ENCODE measurements at places on chromosomes 7 and 10.

- DNase-seq = no peak
Observed at GRCh38 chr7:156479596-156479995, 161.0 kb upstream of the RNF32 start.

GRCh38 chr7:80182630-80183276, 48.1 kb downstream of the GNAI1 start:
- DNase-seq = peak; percentile 80

- DNase-seq = no peak
Observed at GRCh38 chr10:79023240-79024162, 45.3 kb upstream of the ZMIZ1 start.

DNA sequence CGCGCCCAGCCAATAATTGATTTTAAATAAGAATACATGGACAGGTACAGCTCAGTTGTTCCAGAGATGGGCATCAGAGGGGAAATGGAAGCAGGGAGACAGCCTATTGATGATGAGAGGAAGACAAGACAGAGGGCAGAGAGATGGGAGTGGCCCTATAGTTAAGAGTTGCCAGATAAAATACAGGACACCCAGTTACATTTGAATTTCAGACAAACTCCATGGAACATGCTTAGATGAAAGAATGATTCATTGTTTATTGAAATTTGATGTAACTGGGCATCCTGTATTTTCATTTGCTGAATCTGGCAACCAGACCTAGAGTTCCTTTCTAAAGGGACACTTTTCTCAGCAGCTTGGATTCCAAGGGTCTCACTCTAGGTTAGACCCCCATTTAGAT, 341.1 kb downstream of the FRMD4A start:
- no peak for DNase-seq

GRCh38 chr7:55109404-55110167, 90.8 kb downstream of the EGFR start:
- peak; percentile 42 for DNase-seq

DNA sequence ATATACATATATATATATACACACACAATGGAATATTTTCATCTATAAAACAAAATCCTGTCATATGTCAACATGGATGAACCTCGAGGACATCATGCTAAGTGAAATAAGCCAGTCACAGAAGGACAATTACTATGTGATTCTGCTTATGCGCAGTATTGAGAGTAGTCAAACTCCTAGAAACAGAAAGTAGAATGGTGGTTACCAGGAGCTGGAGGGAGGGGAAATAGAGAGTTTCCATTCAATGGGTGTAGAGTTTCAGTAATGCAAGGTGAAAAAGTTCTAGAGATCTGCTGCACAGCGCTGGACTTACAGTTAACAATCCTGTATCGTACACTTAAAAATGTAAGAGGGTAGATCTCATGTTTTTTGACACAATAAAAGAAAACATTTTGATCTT, 181.9 kb downstream of the CDCA7L start:
- DNase-seq = no peak

DNA sequence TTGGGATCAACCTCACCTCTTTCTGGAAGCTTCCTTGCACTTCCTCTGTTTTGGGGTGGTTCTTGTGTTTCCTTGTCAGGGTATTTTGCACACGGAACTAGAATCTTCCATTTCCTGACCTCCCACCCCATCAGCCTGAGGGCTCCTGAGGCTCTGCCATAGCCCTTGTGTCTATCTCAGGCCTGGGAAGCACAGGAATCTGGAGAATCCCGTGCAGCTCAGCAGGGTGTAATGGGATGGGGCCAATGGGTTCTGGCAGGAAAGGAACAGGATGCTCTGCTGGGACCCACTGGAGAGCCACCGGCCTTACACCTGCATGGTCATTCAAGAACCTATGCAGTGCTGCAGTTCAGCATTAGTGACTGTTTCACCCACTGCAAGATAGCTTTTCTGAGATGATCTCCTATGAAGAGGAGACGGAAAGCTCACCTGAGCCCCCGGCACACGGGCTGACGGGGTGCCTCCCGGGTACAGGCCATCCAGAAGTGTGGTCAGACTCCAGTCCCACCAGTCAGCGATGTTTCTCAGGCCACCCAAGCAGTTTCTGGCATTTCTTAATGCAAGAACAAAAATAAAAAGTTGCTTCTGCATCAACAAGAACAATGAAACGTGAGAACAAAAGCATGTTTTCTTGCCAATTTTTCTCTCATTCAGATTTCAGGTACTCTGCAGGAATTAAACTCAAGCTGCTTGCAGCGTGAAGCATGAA, 133.2 kb downstream of the PKD1L1 start:
- peak; percentile 70 for DNase-seq

GRCh38 chr7:134780166-134780828, 863 bp downstream of the CALD1 start:
- no peak for DNase-seq

- DNase-seq = no peak
Observed at GRCh38 chr7:139183878-139184338, 47.1 kb upstream of the UBN2 start.

DNA sequence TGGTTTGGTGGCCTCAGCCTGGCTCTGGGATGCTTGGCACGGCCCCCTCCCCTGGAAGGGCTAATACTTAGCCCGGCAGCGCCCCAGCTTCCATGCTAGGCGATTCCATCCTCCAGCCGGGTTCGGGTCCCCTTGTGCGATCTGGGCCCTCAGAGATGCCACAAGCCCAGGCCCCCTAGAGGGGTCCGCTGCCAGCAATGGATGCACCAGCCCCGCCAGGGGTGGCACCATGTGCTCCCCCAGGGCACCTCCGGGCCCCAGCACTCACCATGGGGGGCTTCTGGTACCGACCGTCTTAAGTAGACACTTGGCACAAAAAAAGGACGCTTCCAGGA, 125.7 kb upstream of the KCTD7 start:
- DNase-seq = no peak

DNA sequence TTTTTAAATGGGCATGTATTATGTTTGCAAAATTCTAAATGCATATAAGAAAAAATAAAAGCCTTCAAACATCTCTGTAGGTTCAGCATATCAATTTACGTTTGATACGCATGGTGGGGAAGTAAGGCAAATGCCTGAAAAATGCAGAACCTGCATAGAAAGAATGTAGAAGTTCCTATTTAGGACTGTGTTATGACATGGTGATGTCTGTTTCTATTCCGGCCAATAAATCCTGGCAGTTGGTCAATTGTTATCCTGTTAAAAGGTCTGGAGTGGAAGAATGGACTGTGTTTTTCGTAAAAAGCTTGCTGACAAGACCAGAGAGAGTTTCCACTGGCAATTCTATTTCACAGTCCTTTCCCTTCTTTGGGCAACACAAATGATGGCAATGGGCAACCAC, 49.6 kb upstream of the CAV2 start:
- no peak for DNase-seq

GRCh38 chr7:85695533-85695932, 508.7 kb upstream of the SEMA3D start:
- no peak for DNase-seq

GRCh38 chr7:29344334-29344978, 149.9 kb downstream of the CHN2 start:
- no peak for DNase-seq

DNA sequence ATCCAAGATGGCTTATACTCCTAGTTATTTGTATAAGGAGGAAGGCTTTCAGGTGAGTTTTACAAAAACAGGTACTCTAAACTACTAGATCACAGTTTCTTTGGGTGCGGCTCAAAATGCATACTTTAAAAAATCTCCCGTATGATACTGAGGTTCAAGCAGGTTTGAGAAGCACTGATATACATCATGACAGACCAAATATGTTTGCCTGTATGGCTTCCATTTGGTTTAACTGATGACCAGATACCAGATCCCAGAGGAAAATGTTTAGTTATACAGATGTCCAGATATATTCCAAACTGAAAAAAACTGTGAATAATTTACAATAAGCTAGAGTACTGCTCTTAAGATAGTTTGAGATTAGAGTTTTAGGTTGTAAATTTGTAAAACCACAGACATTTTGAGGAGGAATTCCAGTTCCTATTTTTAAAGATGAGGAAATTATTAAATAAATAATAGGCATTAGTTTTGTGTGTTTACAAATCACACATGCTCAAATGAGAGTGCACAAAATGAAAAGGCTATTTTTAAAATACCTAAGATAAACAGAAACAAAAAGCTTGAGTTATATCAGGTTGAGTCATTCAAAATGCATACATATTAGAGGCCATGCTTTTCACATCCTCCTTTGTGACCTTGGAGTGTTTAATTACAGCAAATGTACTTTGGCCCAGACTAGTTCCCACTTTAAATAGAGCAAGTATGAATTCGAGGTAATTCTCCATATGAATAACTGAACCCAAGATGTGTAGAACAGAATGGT, 60.5 kb downstream of the SEMA3C start:
- DNase-seq = no peak

DNA sequence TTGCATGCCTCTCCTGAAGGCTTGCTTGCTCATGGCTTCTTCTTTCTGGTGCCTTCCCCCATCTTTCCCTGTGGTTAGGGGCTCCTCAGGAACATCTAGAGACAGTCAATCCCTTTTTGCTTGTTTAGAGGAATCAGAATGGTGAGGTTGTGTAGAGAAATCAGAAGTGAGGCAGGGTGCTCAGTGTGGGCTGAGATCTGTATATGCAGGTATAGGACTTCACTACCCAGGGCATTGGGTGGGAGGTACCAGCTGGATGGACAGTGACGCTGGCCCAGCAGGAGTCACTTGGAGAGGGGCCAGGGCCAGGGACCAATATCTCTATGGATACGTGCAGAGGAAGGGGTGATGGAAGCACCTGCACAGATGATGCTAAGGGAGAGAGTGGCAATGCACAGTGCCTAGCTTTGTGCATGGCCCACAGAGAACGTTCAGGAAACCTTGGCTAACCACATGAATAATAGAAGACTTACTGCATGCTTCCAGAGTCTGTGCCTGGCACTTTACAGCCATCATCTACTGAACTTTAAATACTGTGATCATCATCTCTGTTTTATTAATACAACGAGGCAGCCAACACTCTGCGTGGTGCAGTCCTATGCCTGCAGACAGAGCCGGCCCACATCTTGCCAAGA, 255.2 kb downstream of the ABCA13 start:
- no peak for DNase-seq

DNA sequence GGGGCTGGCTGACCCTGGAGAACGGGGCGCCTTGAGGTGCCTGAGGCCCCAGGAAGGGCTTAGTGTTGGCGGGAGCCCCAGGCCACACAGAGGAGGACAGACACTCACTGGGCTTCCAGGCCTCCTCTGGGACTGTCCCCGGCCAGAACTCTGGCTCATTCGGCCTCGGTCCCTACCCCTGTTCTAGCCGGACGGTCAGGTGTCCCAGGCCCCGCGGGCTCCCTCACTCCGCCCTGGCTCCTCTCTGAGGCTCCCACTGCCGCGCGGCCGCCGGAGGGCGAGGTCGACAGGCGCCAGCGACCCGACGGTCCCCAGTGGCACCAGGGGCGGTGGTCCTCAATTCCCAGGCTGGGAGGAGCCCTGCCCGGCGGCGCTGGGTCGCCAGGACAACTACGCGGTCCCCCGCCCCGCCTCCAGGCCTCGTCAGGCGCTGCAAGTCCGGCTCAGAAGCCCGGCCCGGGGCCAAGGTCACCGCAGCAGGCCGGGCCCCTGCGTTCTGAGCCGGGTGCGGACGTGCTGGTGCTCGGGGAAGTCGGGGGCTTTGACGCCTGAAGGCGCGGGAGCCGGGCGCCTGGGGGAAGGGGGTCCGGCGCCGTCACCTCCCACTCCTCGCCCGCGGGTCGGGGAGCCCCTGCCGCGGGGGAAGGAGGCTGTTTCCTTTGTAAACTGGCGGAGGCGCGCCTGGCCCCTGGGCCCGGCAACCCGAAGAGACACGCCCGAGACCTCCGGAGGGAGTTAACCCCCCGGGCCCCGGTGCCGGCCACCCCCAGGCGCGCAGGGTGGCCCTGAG, 1.1 kb upstream of the PWWP2B start:
- DNase-seq = peak; percentile 88

GRCh38 chr10:1408651-1409367, 328.5 kb downstream of the ADARB2 start:
- no peak for DNase-seq

DNA sequence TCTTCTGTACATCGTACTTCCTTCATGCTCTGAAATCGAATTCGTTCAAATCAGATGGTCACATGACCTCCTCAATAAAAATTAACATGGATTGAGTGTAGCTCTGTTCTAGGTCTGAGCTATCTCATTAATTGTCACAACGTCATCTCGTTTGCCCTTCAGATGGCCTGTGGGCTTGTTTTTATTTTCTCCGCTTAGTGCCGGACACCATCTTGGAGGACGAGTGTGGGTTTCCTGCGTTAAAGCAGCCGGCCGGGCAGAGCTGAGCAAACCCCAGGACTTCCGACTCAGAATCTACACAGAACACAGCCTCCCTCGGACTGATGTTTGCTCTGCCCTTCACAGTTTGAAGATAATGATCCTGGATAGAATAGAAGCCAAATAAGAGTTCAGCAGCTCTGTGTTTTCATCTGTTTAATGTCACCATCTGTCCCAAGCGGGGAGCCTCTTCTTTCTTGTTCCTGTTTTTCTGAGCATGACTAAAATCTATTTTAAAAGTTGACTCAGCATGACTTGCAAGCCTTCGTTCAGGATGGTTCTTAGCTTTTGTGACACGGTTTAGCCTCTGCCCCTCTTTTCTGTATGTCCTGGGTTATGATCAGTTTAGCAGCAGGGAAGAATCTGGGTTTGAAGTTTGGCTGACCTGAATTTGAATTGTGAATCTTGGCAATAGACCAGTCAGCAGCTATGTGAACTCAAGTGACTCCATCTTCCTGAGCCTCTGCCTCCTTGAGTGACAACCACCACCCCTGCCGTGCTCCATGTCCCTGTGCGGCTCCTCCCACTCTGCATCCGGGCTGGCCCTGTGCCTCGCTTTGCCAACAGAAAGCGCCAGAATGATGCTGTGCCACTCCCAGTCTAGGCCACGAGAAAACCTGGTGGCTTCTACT, 30.6 kb upstream of the GALNTL5 start:
- no peak for DNase-seq

DNA sequence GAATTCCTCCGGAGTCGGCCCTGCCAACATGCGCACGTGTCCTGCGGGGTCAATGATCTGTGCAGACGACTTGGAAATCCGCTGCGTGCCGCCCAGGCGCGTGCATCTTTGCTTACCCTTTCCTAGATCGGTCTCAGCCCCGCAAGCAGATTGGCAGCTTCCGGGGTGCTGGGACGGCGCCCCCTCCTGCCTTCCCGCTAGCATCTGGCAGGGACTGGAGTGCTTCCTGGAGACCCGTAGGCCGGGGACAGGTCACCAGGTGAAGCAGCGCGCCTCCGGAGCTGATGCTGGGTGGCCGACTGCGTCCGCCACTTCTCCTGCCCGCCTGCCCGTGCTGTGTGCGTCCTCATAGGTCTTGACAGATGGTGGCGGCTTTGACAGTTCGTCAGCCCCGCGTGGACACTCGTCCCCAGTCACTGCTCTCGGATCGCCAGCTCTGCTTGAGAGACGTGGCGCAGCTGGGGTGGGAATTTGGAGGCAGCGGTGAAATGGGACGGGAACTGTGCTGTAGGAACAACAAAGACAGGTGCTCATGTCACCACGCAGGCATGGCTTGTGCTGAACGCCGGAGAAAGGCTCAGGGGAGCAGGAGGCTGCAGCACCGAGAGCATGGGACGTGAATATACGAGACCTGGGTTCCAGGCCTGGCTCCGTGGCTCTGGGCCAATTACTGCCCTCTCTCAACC, 21.9 kb upstream of the KCNK18 start:
- peak; percentile 40 for DNase-seq

GRCh38 chr10:130905921-130906320, 405.6 kb downstream of the TCERG1L start:
- DNase-seq = no peak

- no peak for DNase-seq
Observed at GRCh38 chr7:92589056-92589455, 1.1 kb downstream of the FAM133B start.

- peak; percentile 44 for DNase-seq
Observed at GRCh38 chr7:98034081-98035035, 44.4 kb upstream of the OCM2 start.
